Activated CD4-positive, alpha-beta memory T cell treated with anti-CD3 and anti-CD28 coated beads, Interleukin-2, amount 10 ng/mL, durations not matched to agents 7 days and 5 days (primary cell): ENCODE measurements at places on chromosomes 7 and 10.

GRCh38 chr10:44325157-44325556 is 59.7 kb downstream of the CXCL12 start:
- no peak overlapping the region for H3K27ac ChIP-seq
- no peak for DNase-seq
- H3K27me3 ChIP-seq, result peaks cover 7% of the 10 kb centered on the region
- no peaks in the 10 kb centered on the region for H3K36me3 ChIP-seq
- H3K4me3 ChIP-seq, result no peak overlapping the region

DNA sequence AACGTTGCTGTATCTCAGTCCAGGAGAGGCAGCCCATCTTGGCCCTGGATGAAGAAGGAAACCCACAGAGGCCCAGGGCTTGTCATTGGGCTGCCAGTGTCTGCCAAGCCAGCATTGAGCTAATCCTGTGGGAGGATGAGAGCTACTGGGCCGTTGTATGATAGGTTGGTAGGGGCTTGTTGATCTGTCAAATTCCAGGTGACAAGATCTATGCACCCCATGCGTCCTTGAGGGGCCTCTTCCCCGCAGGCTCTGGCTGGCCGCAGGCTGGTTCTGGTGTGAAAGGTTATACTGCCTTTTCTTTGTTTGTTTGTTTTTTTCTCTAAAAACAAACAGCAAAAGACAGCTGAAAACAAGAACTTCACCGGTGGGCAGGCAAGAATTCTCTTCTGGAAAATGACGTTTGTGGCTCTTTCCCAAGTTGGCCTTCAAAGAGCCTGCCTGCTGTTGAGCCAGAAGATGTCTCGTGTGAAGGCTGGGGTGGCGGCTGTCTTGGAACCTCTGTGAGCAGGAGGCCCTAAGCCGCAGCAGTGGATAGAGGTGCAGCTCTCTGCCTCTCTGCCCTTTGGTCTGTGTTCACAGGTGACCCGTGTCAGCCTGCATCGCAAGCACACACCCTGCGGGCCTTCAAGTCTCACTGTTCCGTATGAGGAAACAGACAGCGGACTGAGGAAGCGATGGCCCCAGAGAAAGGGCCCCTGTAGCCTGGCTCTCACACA is 23.3 kb downstream of the CYP17A1 start:
- no peak for DNase-seq
- peaks cover 35% of the 10 kb centered on the region for H3K36me3 ChIP-seq
- no peak overlapping the region for H3K27ac ChIP-seq
- H3K27me3 ChIP-seq, result no peaks in the 10 kb centered on the region

DNA sequence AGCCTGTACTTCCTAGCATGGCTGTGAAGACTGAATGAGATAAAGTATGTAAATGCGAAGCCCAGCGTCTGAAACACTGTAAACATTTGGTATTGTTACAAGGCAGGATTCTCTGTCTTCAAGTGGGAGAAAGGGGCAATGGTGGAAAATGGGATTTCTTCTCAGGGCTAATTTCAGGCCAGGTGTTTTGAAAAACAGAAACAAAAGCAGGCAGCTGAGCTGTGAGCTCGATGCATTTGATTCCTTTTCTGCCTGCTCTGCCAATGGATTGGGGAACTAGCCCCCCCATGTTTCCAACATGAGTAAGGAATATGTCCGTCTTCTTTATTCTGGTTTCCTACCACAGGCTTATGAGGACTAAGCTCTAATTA is 732.1 kb upstream of the AUTS2 start:
- H3K27ac ChIP-seq, result no peak overlapping the region
- DNase-seq, result no peak
- H3K27me3 ChIP-seq, result no peaks in the 10 kb centered on the region

DNA sequence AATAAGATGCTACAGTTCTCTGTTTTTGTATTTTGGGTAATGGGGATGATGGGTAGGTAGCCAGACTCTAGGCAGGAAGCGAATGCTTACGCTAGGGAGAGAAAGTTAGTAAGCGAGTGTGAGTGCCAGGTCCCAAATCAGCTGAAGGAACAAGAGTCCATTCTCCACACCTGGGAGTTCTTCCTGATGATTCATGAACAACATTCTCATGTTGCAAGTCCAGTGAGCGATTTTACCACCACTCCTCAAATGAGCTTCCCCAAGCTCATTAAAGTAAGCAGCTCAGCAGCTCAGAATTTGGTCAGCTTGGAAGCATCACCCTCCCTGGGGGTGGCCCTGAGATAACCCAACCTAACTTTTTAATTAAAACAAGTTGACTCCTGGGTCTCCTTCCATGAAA is 27.3 kb downstream of the SH3PXD2A start:
- H3K27ac ChIP-seq, result no peak overlapping the region
- peaks cover 14% of the 10 kb centered on the region for H3K27me3 ChIP-seq
- DNase-seq, result no peak
- no peaks in the 10 kb centered on the region for H3K36me3 ChIP-seq
- peaks cover 13% of the 10 kb centered on the region for H3K4me1 ChIP-seq

- no peaks in the 10 kb centered on the region for H3K36me3 ChIP-seq
- DNase-seq, result peak; percentile 28
- H3K27ac ChIP-seq, result no peak within 1 kb of the TSS
- no peak within 1 kb of the TSS for H3K4me3 ChIP-seq
- no peaks in the 10 kb centered on the region for H3K4me1 ChIP-seq
- H3K27me3 ChIP-seq, result peaks cover 35% of the 10 kb centered on the region
Measured at GRCh38 chr10:49679480-49679893, at the start of gene C10orf53. TSS of gene C10orf53 (plus strand) at chr10:49679651. CDS start at chr10:49679698, 47 bp downstream.

DNA sequence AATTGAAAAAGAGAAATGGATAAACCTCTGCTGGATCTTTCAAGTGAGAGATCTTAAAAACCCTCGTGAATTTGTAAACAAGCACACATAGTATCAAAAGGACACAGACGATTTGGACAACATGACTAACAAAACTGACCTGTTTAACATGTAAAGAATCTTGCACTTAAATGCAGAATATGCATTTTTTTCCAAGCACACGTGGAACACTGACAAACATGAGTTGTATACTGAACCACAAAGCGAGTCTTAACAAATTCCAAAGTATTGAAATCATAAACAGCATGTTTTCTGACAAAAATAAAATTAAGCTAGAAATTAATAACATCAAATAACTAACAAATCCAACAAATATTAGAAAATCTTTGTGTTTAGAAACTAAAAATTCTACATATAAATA is 65.0 kb upstream of the ZNF746 start:
- no peak overlapping the region for H3K4me3 ChIP-seq
- H3K27me3 ChIP-seq, result no peaks in the 10 kb centered on the region
- no peak overlapping the region for H3K27ac ChIP-seq
- H3K36me3 ChIP-seq, result peaks cover 44% of the 10 kb centered on the region
- peaks cover 2% of the 10 kb centered on the region for H3K4me1 ChIP-seq

- H3K4me3 ChIP-seq, result no peak overlapping the region
- no peaks in the 10 kb centered on the region for H3K27me3 ChIP-seq
- H3K27ac ChIP-seq, result no peak overlapping the region
- no peaks in the 10 kb centered on the region for H3K4me1 ChIP-seq
Measured at GRCh38 chr7:20959281-20959680, 172.6 kb upstream of the SP8 start.

- DNase-seq, result no peak
- H3K4me3 ChIP-seq, result no peak overlapping the region
- H3K36me3 ChIP-seq, result no peaks in the 10 kb centered on the region
- H3K27ac ChIP-seq, result no peak overlapping the region
- peaks cover 3% of the 10 kb centered on the region for H3K27me3 ChIP-seq
Measured at GRCh38 chr10:124870854-124871425, 69.3 kb downstream of the ABRAXAS2 start.

- no peak for DNase-seq
- peaks cover 7% of the 10 kb centered on the region for H3K27me3 ChIP-seq
- H3K27ac ChIP-seq, result no peak overlapping the region
- H3K4me3 ChIP-seq, result no peak overlapping the region
Measured at GRCh38 chr7:1758028-1758858, 88.2 kb downstream of the ELFN1 start.

DNA sequence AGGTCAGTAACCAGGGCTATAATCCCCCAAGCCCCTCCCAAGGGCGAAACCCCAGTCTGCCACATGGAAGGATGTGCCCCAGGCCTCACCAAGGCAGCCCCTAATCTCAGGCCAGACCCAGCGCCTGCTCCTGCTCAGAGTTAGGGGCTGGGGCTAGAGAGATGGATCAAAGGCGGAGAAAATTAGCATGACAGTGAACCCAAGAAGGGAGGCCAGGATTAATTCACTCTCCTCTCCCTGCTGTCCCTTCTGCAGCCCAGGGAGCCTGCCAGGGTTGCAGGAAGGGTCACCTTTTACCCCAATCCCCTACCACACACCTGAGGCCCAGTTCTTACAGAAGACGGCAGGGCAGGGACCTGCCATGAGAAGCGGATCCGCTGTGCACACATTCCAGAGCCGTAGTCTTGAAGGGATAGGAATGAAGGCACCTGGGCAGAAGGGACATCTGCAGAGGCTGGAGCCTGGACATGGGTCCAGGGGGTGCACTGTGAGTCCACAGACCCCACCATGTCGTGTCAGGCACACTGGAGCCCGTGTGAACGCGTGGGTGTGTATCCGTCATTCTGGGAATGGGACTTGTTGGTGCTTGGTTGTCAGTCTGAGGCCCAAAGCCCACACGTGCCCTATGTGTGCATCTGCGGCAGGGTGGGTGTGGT is 11.9 kb upstream of the ZMIZ1 start:
- peaks cover 5% of the 10 kb centered on the region for H3K27me3 ChIP-seq
- no peaks in the 10 kb centered on the region for H3K4me1 ChIP-seq
- no peak overlapping the region for H3K4me3 ChIP-seq
- H3K27ac ChIP-seq, result no peak overlapping the region

DNA sequence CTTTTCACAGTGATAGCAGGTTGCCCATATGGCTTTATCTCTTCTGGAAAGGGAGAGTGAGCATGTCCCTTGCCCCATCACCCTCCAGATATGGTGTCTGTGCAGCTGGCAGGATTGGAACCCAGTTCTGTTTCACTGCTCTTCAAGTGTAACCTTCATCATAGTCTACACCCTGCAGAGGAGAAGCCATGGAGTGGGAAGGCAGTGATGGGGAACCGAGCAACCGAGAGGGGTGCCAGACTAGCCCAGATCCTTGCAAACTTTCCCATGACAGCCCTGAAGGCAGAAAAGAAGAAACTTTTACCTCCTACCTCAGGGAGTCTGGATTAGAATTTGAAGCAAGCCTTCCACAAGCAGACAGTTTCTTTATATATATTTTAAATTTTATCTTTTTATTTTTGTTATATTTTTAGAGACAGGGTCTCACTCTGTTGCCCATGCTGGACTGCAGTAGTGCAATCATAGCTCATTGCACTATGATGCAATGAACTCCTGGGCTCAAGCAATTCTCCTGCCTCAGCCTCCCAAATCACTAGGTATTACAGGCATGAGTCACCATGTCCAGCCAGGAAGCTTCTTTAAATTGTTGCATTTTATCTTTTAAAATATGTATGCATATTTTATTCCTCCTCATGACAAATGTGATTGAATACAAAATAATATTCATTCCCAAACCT is 133.3 kb downstream of the KCNMA1 start:
- H3K36me3 ChIP-seq, result no peaks in the 10 kb centered on the region
- H3K27me3 ChIP-seq, result peaks cover 5% of the 10 kb centered on the region
- H3K27ac ChIP-seq, result no peak overlapping the region
- no peaks in the 10 kb centered on the region for H3K4me1 ChIP-seq
- no peak for DNase-seq

DNA sequence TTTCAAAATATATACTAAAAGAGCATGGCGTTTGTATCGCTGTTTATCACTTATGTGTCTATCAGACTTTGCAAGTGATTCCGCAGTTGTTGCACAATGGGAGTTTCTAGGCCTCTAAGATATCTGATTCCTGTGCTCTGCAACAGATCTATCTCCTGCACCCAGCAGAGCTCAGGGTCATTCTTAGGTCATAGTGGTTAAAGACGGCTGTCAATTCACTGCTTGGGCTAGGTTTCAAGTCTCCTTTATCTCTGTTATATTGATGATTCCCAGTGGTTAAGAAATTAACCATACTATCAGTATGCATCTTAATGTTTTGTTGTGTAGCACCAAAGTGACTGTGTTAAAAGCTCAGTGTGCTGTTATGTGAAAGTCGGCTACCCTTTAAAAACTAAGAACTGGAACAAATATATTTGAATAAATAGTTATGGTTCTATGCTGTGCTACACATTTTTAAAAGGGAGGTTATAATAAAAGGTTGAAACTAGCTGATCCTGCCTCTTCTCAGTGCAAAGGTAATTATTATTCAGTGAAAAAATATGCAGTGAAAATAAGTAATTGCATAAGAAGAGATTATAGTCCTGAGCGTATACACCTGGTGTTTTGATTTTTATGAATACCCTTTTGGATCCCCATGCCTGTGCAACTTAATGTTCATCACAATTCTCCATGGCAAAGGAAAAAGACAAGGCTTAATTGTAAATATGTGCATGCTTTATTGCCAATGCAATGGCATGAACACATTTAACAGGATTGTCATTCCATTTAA is 24.0 kb downstream of the HOXA1 start:
- DNase-seq, result no peak
- no peak overlapping the region for H3K27ac ChIP-seq

GRCh38 chr10:47383261-47384147 is 589 bp downstream of the ZNF488 start:
- H3K27ac ChIP-seq, result no peak overlapping the region
- H3K4me3 ChIP-seq, result peak overlapping the region; percentile 70
- H3K4me1 ChIP-seq, result peaks cover 14% of the 10 kb centered on the region
- H3K36me3 ChIP-seq, result peaks cover 9% of the 10 kb centered on the region
- DNase-seq, result no peak
- peaks cover 67% of the 10 kb centered on the region for H3K27me3 ChIP-seq

DNA sequence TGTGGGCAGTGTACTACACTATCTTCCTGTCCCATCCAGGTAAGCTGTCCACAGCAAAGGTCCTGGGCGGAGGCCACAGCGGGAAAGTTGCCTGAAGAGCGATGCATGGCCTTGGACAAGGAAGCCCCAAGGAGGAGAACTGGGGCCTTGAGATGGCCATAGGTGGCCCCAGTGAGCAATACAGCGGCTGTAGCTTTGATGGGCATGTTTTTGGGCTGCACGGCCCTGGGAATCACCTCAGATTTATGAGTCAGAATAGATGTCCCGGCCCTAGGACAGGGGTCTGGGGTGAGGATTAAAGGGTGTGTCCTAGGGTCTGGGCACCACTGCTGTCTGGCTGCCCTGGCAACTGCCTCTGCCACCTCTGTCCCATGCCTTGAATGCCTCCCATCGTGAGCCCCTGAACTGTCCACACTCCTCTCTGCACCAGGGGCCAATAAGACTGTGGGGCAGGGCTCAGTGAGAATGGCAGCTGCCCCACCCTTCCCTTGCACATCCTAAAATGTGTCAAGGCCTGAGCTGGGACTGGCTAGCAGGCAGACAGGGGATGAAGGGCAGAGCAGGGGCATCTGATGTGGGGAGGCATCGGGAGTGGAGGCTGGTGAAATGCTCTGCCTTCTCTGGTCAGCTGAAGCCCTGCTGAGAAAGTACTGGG is 9.4 kb upstream of the IRF5 start:
- H3K27me3 ChIP-seq, result peaks cover 12% of the 10 kb centered on the region
- H3K36me3 ChIP-seq, result peaks cover 2% of the 10 kb centered on the region
- peaks cover 11% of the 10 kb centered on the region for H3K4me1 ChIP-seq
- H3K4me3 ChIP-seq, result no peak overlapping the region
- no peak overlapping the region for H3K27ac ChIP-seq

GRCh38 chr10:119209035-119209735 is 1.8 kb downstream of the GRK5 start:
- peaks cover 63% of the 10 kb centered on the region for H3K4me1 ChIP-seq
- H3K27ac ChIP-seq, result peak overlapping the region; percentile 80
- DNase-seq, result peak; percentile 60
- H3K27me3 ChIP-seq, result no peaks in the 10 kb centered on the region
- H3K4me3 ChIP-seq, result peak overlapping the region; percentile 92
